Right atrium auricular region (tissue), 2 donors: ENCODE measurements at places on chromosomes 5 and 9.

DNA sequence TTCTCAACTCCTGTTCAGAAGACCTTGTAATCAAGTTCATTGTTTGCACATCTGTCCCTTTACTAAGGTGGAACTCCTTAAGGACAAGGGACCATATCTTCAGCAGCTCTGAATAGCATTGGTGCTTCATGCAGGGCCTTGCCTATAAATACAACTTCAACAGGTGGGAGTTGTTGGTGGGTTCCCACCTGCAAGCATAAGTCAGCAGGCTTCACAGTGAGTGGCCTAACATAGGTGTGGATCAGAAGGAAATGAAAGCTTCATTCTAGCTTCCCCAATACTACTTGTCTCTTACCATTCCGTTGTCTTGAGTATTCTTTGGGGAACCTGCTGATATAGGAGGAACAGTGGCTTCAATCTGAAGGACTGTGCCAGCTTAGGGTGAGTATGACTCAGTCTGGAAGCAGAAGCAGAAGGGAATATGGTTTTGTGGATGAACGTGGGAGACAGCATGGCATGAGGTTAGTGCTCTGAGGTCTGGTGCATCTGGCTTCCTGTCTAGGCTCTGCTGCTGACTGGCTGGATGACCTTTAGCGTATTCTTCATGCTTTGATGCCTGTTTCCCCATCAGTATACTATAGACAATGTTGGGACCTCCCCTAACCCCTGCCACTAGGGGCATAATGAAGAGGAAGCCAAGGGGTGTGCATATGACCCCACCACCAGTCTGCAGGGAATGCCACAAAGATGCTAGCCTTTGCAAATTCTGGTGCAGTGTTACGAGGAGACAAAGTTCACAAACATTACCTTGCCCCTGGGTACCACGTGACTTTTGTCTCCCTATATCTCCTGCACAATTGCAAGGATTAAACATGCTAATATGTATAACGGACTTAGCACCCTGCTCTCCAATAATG, 192.3 kb downstream of the PALM2AKAP2 start:
- no peak for DNase-seq

- DNase-seq = no peak
Observed at GRCh38 chr5:146671561-146672295, 155.7 kb upstream of the GPR151 start.

DNA sequence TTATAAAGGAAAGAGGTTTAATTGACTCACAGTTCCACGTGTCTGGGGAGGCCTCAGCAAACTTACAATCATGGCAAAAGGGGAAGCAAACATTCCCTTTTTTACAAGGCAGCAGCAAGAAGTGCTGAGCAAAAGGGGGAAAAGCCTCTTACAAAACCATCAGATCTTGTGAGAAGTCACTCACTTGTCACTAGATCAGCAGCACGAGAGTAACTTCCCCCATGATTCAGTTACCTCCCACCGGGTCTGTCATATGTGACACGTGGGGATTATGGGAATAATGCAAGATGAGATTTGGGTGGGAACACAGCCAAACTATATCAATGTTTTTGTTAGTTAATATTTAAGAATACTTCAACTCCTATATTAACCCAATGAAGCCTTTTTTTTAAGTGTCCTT, 275.2 kb upstream of the CDH9 start:
- DNase-seq = no peak

- DNase-seq = no peak
Observed at GRCh38 chr5:81794226-81794625, 43.3 kb upstream of the SSBP2 start.

- DNase-seq = no peak
Observed at GRCh38 chr5:63573380-63573779, 388.9 kb downstream of the HTR1A start.

DNA sequence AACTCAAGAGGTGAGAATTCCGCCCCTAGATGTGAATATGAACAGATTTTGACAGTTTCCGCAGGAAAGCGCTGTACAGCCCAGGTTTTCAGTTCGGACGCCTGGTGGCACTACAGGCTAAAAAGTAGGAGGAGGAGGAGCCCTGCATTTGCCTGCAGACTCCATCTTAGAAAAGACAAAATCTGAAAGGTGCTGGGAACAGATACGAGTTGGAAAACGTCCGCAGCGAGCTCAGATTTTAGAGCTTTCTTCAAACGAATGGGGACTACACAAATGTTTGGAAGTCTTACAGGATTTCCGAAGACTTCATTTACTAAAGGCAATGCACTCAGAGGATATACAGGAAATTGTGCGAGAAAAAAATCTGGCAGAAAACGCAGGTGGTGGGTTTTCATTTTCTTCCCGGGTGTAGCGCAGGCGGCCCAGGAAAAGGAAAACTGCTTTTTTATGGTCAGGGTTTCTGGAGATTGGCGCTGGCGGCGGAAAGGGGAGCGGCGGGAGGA, 9.9 kb upstream of the PCDHB2 start:
- no peak for DNase-seq

GRCh38 chr5:74145951-74146350, 494.6 kb downstream of the ENC1 start:
- DNase-seq = no peak

- no peak for DNase-seq
Observed at GRCh38 chr9:117138231-117138630, 276.6 kb downstream of the ASTN2 start.

DNA sequence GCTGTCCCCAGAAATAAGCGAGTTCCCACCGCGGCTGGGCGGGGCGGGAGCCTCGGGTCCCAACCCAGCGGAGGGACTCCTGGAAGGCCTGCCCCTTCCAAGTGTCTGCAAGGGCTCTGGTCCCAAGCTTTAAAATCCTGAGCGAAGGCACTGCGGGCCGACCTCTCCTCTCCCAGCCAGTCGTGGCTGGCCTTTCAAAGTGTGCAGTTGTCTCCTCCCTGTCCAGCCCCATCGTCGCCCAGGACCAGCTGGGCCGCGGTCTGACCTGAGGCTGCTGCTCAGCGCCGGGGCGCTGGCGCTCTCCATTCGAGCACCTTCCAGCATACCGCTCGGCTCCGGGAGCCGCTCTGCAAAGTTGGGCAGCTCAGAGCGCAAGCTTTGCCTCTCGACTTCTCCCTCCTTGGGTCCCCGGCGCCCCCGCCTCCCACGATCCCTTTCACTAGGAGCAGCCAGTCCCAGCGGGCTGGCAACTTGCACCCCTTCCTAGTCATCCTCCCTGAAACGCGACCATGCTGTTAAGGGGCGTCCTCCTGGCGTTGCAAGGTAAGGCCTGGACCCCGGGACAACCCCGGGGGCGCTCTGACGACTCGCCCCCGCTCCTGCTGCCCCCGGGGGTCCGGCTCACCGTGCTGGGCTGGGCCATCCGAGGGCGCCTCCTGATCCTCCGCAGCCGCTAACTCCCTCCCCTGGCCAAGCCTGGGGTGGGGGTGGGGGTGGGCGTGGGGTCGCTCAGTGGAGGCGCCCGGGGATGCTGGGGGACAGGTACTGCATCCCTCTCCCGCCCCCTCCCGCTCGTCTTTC, at the start of gene MAMDC2:
Gene MAMDC2 (plus strand): TSS at position 160 of the 801 bp plus-strand sequence. CDS start 350 bp downstream, at position 510.
- DNase-seq = peak; percentile 76

DNA sequence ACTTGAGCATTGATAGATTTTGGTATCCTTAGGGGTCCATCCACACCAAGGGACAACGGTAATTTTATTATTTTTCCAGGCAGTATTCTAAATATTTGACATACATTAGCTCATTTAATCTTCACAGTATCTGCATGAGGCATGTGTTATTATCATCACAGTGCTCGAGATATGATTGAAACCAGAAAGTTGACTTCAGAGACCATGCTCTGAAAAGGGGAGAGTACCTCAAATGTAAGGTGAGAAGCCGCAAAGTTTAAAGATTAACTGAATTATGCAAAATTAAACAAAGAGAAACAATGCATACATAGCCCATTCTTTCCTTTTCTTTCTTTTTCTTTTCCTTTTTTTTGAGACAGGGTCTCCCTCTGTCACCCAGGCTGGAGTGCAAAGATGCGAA, 104.1 kb downstream of the SLC25A46 start:
- DNase-seq = no peak

DNA sequence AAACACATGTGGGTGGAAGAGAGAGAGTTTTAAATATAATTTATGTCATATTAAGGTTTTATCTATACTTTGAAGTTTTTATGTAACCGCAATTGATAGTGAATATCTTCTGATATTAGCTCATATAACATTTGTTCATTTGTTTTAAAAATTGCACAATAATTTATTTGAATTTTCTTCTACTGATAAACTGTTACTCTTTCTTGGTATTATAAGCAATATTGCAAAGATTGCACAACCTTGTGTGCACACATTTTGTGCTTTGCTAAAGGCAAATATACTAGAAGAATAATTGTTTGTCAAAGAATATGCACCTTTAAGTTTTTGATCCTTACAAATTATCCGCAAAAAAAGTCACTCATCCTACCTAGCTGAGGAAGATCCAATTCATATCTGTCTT, 275.7 kb downstream of the TLR4 start:
- DNase-seq = no peak

DNA sequence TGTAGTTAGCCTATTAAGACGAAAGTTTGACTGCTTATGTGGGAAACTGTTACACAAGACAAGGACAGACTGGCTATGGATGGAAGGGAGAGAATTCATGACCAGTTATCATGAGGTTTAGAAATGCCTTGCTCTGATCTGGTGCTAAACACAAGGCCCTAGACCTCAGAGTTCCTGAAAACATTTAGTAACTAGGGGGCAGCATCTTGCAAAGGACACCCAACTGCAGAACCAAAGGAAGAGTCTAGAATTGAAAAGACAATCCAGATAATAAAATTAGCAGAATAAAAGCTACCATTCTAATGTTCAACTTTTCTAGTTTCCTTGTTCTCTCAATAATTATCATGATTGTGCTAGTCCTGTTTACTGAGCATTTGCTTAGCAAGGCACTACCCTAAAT, 130.5 kb upstream of the GPR151 start:
- DNase-seq = no peak

DNA sequence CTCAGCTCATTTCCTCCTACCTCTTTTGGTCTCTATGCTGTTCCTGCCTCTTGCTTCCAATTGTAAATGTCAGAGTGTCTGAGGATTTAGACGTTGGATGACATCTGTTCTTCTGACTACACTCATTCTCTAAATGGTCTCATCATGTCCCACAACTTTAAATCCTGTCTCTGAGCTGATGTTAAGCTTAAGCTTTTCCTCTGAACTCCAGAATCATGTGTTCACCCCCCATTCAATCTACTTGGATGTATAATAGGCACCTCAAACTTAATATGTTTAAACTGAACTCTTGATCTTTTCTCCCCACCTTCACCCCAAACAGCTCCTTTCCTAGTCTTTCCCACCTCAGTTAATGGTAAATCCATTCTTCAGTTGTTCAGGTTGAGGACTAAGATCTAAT, 433.6 kb downstream of the CSNK1G3 start:
- DNase-seq = no peak

DNA sequence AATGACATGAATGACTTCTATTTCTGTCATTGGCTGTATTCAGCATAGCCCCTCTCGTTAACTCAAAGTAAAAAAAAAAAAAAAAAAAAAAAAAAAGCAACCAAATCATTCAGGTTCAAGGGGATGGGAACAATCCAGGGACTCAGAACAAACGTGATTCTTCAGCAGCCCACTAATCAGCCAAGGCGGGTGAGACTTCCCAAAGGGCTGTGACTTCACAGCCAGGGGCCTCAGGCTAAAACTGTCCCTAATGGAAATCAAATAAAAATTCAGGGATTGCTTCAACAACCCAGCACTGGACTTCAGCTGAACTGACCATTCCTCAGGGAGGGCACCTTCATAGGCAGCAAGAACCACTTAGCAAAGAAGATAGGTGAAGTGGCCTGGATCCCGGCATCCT, 86.2 kb upstream of the FAM169A start:
- DNase-seq = no peak

DNA sequence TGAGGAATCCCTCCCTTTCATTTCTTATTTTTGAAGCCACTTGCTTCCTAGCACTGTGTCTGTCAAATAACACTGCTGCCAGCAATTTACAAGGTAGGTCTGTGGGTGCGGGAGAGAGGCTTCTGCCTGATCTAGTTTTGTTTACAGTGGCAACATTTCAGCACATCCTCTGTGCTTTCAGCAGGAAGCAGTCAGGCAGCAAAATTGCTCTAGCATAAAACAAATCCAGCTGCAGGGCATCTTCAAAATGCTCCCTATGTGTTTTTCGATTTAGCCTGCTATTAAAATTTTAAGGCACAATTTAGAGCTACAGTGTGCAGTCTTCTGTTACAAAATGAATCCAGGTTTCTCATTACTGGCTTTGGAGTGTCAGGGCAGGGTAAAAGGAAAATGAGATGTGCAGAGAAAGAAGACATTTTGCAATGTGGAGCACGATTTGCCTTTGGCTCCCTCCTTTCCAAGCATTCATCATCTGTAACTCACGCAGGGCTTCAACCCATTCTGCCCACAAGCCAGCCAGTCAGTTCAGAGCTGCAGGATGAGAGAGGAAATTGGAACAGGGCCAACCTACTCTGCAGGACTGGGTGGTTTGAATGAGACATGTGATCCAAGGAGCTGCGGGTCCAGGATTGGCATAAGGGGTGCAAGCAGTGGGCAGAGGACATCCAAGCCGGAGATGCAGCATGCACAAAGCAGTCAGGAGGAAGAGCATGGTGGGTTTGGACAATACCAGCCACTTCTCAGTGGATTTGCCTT, 143.4 kb upstream of the APC start:
- no peak for DNase-seq

- DNase-seq = no peak
Observed at GRCh38 chr9:13146840-13147239, 132.7 kb downstream of the MPDZ start.

- no peak for DNase-seq
Observed at GRCh38 chr9:135023786-135024405, 63.6 kb upstream of the OLFM1 start.

DNA sequence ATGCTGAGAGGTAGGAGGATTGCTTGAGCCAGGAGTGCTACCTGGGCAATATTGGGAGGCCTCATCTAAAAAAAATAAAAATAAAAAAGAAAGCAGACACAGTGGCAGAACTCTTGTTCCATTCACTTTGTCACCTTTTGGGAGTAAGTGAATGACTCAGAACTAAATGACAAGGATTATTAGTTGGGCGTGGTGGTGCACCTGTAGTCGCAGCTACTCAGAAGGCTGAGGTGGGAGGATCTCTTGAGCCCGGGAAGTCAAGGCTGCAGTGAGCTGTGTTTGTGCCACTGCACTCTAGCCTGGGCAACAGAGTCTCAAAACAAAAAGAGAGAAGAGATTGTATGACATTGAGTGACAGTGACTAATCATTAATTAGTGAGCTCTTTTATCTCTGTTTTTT, 34.1 kb downstream of the MCCC2 start:
- DNase-seq = no peak

GRCh38 chr9:21653091-21653490, 149.3 kb upstream of the MTAP start:
- no peak for DNase-seq
